ENCODE measurements at places on chromosomes 5 and 9.

DNA sequence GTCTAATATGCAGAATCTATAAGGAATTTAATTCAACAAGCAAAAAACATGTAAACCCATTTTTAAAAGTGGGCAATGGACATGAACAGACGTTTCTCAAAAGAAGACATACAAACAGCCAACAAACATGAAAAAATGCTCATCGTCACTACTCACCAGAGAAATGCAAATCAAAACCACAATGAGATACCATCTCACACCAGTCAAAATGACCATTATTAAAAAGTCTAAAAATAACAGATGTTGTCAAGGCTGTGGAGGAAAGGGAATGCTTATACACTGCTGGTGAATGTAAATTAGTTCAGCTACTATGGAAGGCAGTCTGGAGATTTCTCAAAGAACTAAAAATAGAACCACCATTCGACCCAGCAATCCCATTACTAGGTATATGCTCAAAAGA is 3.1 kb upstream of the KLHL3 start:
- DNase-seq = no peak

DNA sequence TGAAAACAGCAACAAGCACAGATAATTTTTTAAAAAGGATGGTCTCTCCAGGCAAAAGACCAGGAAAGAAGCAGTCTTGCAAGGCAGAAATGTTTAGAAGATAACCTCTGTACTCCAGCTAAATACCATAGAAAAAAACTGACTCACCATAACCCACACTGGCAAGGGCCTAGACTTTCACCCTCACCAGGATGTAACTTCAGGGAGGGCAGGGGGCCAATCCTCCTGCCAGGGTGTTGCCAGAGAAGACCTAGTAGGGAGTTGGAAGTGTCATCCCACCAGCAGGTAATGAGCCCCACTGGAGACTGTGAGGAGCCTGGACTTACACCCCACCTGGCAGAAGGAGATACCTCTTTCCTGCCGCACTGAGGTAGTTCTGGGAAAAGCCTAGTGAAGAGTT is 97.6 kb downstream of the PRELID2 start:
- DNase-seq = no peak

GRCh38 chr9:110351009-110351467 is 13.4 kb upstream of the TXNDC8 start:
- no peak for DNase-seq

DNA sequence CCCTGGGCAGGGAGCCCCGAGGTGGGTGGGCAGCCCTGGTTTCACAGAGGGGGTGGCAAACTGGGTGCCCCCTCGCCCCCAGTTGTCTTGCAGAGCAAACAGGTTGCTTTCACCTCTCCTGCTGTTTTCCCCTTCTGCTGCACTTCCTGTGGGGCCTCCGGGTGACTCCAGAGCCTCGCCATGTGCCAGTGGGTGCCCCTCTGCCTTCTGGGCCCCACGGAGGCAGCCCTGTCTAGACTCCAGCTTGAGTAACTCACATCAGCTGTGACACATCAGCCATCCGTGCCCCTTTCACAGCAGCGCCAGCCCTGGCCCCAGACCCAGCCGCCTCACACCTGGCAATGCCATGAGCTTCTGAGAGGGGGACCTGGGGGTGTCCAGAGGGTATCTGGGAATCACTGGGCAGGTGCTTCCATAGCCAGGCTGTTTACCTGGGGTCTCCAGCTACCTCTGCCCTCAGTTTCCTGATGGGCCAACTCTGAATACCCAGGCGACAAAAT is 36.9 kb downstream of the ADAMTSL2 start:
- no peak for DNase-seq

DNA sequence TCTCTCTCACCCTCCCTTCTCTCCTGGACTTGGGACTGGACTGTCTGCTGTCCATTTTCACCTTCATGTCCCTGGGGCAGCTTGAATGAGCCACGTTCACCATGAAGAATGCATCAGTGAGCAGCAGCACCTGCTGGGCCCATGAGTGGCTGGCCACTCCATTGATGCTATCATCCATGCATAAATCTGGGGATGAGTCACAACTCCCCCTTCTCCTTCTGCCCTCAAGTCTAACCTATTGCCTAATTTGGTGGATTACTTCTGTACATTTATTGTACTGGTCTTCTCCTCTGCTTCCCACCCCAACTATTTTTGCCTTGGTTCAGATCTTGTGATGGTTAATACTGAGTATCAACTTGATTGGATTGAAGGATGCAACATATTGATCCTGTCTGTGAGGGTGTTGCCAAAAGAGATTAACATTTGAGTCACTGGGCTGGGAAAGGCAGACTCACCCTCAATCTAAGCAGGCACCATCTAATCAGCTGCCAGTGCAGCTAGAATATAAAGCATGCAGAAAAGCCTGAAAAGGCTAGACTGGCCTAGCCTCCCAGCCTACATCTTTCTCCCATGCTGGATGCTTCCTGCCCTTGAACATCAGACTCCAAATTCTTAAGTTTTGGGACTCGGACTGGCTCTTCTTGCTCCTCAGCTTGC is 46.7 kb downstream of the GDNF start:
- no peak for DNase-seq

GRCh38 chr5:89435347-89435746 is 552.4 kb upstream of the MEF2C start:
- DNase-seq = no peak

DNA sequence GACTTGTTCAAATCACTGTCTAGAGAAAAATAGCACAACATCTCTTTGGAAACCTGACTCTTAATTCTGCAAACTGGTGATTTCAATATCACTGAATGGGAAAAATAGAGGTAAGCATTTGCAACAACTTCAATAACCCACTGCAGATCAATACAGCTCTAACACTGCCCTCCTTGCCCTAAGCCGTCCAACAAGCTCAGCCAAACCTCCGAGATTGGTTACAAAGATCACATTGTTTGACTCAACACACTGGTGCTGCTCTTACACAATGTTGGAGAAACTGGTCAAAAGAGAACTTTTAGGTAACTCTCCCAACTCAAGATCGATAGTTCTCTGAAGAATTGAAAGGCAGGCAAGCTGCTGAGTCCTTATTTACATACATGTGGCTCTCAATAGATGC is 150.4 kb downstream of the SPOCK1 start:
- no peak for DNase-seq

DNA sequence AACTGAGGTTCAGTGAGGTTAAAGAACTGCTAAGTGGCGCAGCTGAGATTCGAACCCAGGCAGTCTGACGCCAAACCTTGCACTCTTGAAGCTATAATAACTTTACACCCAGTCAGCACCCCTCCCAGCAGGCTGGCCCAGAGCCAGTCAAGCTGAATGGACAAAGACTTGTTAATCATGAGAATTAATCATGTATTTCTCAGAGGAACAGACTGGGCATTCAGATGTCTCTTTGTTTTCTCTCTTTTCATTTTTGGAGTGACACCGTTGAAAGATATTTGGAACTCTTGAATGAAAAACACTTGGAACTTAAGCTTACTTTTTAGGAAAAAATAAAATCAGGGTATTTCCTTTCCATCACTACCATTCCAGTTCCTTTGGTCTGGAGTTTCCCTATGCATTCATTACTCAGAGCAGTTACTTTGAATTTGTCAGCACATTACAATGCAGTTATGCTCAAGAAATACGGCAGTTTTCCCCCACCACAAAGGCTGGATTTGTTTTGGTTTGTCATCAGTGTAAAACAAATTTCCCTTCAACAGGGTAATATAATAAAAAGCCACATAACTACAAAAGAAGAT is 22.6 kb upstream of the MAMDC2 start:
- no peak for DNase-seq

DNA sequence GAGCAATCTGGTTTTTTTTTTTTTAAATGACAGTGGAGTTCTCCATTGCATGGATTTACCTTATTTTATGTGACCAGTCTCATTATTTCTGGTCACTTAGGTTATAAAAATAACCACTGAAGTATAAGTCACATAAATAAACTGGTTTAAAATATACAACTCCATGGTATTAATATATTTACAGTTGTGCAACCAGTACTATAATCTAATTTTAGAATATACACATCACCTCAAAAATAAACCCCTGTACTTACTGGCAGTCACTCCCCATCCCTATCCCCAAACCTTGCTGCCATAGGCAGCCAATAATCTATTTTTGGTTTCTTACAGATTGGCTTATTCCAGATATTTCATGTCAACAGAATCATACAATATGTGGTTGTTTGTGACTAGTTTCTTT is 57.8 kb downstream of the FYB1 start:
- DNase-seq = no peak

- no peak for DNase-seq
These were observed 94.5 kb downstream of the COL23A1 start for GRCh38 chr5:178495706-178496105.

- DNase-seq = no peak
These were observed 27.4 kb downstream of the LHX2 start for GRCh38 chr9:124038790-124039633.

GRCh38 chr5:149157330-149157729 is 16.0 kb downstream of the ABLIM3 start:
- DNase-seq = no peak

GRCh38 chr9:135251331-135251761 is 163.9 kb downstream of the OLFM1 start:
- no peak for DNase-seq

- DNase-seq = no peak
These were observed 16.7 kb downstream of the SLC36A1 start for GRCh38 chr5:151464101-151464500.

All from muscle of arm (tissue), 14 donors.